ENCODE measurements at places on chromosomes 2 and 18. TPM values are rescaled to one million over a fixed set of nuclear protein-coding genes. Genes with fewer than 3 reads are reported as not detected.

GRCh38 chr18:62152844-62153243 is 34.0 kb downstream of the PIGN start:
- H3K36me3 ChIP-seq: no peaks in the 10 kb centered on the region
- no peak overlapping the region for H3K4me3 ChIP-seq
- DNase-seq: no peak
- H3K27me3 ChIP-seq: no peaks in the 10 kb centered on the region

- H3K4me3 ChIP-seq: no peak overlapping the region
- no peaks in the 10 kb centered on the region for H3K36me3 ChIP-seq
- no peaks in the 10 kb centered on the region for H3K4me1 ChIP-seq
- no peak overlapping the region for H3K27ac ChIP-seq
- DNase-seq: no peak
Observed at GRCh38 chr18:12779043-12779442, 76.2 kb downstream of the PSMG2 start.

DNA sequence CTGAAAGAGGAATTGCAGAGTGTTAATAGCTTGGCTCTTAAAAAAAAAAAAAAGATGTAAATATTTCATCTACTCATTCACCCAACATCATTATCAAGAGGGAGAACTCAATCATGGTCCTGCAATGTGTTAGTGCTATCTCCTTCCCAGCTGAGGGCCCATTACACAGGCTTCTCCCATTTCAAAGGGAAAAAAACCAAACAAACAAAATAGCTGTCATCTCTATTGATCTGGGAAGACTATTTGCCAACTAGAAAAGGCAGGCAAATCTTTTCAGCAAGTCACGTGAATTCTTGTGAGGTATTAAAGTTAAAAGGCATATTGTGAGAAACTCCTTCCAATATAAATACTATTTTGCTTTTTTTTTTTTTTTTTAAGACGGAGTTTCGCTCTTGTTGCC is 194.3 kb downstream of the MYO1B start:
- H3K4me3 ChIP-seq: no peak overlapping the region
- DNase-seq: no peak
- no peaks in the 10 kb centered on the region for H3K27me3 ChIP-seq

DNA sequence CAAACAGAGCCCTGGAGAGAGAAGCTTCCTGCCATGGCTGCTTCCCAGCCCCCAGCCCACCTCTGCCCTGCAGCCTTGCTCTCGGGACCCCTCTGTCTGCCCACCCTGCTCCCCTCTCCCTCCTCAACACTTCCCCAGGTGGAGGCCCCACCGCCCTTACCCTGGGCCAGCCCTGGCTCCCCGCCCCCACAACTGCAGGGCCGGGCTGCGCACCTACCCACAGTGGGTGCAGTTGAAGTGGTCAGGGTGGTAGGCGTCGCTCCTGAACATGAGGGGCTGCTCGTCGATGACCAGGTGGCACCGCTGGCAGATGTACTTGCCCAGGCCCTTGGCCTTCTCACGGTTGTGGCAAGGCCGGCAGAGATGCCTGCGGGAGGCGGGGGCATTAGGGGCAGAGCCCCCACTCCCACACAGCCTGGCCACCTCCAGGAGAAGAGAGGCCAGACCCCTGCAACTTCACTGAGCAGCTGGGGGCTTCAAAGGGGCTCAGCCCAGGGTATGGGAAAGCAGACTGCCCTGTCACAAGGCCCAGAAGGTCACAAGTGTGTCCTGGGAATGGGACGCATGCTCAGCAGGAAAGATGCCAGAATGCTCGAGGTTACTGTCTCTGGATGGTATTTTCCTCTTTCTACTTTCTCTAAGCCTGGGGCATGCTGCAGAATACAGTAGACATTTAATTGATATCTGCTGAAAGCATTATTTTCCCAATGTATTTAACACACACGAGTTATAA is 3.1 kb upstream of the GPR17 start:
- no peak for DNase-seq
- H3K4me3 ChIP-seq: no peak overlapping the region
- H3K27me3 ChIP-seq: no peaks in the 10 kb centered on the region
- H3K27ac ChIP-seq: no peak overlapping the region
- no peaks in the 10 kb centered on the region for H3K4me1 ChIP-seq
- H3K36me3 ChIP-seq: no peaks in the 10 kb centered on the region

DNA sequence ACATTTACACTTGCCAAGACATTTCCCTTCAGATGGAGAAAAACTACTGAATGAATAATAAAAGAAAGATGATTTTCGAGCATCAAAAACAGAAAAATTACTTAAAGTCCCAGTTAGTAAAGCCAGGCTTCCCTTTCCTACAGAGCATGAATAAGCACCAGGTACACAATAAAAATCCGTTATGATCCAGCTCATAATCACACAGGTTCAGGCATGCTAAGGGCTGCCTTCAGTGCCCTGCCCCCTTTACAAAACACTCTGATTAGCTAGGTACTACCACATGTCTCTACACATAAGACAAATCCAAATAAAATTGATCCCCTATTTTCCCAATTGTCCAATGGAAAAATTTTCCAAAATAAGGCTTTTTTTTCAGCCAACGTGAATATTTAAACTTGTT is 413.2 kb upstream of the LRATD1 start:
- no peak overlapping the region for H3K27ac ChIP-seq
- no peaks in the 10 kb centered on the region for H3K36me3 ChIP-seq
- H3K4me3 ChIP-seq: no peak overlapping the region
- no peaks in the 10 kb centered on the region for H3K4me1 ChIP-seq

The SP110 gene
- total RNA-seq: 82.3 TPM
